ENCODE measurements at places on chromosomes 7 and 10. TPM values are rescaled to one million over a fixed set of nuclear protein-coding genes. Genes with fewer than 3 reads are reported as not detected.

- ATAC-seq, result no peak
These were observed 82.1 kb upstream of the PRPS1L1 start for GRCh38 chr7:18109762-18110161.

Gene CPED1
- not detected for total RNA-seq

DNA sequence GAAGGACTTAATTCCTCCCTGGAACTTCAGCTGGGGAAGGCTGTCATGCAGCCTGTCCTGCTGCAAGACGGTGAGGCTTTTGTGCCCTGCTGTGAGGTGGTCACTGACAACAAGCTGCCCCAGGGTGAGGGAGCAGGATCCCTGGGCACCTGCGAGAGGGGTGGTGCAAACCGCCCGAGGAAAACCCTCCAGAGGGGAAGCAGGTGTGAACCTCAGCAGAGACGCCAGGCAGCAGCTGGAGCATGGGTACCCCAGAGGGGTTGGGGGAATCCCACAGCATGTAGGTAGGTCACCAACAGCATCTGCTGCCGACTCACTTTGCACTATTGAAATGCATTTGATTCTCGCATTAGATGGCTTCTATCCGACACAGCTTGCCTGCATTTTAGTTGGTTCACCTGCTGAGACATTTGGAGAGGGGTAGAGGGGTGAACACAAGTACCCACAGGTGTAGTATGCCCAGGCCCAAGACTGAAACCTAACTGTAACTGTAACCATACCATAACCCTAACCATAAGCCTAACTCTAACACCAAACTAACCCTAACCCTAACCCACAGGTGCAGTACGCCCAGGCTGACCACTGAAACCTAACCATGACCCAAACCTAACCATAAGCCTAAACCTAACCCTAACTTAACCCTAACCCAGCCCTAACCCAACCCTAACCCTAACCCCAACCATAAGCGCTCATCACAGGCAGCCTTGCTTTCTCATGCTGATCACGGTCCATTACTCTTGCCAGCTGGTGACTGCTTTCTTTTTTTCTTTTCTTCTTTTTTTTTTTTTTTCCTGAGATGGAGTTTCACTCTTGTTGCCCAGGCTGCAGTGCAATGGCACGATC is 85.9 kb downstream of the ELFN1 start:
- no peak for ATAC-seq

DNA sequence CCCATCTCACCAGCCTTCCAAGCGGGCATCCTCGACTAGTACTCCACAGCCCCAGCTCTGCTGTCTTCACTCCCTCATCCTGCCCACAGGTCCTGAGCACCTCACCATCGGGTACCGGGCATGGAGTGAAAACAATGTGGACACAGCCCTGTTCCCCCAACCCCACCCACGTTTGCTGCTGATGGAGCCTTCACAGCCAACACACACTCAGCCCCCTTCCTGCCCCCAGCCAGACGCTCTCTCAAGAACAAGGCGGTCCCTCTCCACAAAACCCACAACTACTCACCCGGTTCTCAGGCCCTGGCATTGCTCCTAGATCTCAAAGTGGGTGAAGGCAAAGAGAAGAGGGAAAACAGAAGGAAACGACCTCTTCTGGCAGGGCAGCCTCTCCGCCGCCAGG is 56.1 kb downstream of the SLIT1 start:
- ATAC-seq, result no peak

DNA sequence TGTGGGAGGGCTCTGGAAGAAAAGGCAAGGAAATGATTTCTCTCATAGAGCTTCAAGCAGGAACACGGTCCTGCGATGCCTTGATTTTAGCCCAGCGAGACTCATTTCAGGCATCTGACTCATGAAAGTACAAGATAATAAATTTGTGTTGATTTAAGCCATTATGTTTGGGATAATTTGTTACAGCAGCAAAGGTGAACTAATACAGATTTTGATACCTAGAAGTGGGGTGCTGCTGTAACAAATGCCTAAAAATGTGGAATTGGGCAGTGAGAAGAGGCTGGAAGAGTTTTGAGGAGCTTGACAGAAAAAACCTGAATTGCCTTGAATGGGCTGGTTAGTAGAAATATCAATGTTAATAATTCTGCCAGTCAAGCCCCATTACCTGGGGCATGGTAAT is 44.1 kb upstream of the NRF1 start:
- no peak for ATAC-seq

GRCh38 chr7:24135003-24135817 is 148.8 kb upstream of the NPY start:
- no peak for ATAC-seq

Gene SPDYE9
- total RNA-seq, result not detected

DNA sequence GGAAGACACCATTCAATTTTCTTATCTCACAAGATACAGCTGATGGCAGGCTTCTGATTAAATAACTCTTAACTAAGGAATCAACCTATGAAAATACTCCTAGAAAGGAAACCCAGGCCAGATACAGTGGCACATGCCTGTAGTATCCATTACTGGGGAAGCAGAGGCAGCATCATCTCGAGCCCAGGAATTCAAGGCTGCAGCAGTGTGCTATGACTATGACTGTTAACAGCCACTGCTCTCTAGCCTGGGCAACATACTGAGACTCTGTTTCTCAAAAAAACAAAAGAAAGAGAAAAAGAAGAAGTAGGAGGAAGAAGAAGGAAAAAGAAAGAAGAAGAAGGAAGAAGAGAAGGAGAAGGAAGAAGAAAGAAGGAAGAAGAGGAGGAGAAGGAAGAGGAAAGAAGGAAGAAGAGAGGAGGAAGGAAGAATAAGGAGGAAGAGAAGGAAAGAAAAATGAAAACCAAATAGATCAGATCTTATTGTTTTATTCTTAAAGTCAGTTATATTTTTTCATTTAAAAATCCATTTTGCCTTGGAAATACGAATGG is 18.0 kb downstream of the DPY19L1 start:
- ATAC-seq, result no peak

- ATAC-seq, result no peak
These were observed 17.3 kb upstream of the ADARB2 start for GRCh38 chr10:1754506-1755153.

- peak; percentile 55 for ATAC-seq
These were observed 309.7 kb downstream of the CSTF2T start for GRCh38 chr10:51389415-51390321.

DNA sequence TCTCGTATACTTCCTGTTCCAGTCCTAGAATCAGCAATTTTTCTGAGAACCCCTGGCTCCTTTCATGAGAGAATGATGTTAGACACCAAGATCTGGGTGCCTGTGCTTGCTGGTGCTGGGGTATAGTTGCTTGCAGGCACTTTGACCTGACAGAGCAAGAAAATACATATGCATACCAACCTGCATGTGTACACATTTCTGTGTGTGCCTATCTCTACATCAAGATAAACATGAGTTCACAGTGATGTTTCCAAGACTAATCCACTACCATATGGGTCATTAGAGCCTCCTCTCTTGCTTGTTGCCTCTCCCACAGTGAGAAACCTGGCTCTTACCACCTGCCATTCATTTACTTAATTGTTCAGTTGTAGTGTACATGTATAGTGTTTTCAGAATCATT is 229.1 kb upstream of the IGFBP3 start:
- no peak for ATAC-seq
